Bone marrow (tissue), 2 donors: ENCODE measurements at places on chromosomes 2 and 18.

GRCh38 chr2:26666671-26667070 lies 25.5 kb upstream of the CIB4 start:
- DNase-seq: no peak

- peak; percentile 69 for DNase-seq
Measured at GRCh38 chr2:38075507-38076151, at the start of gene CYP1B1. CYP1B1 (minus strand) TSS chr2:38076151; CDS start chr2:38075388, 763 bp downstream.

DNA sequence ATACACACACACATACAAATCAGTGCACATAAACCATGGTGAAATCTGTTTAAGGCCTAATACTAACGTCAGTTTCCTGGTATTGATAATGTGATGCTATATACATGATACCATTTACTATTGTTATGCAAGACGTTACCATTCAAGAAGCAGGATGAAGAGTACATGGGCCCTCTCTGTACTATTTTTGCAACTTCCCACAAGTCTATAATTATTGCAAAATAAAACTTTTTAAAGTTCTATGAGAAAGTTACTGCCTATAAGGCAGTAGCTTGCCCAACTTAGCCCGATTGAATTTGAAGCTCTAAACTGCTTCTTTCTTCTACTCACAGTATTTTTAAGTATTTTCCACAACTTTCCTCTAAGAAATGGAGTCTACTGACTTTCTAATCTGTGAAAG lies 74.0 kb downstream of the BCL2 start:
- DNase-seq: no peak

DNA sequence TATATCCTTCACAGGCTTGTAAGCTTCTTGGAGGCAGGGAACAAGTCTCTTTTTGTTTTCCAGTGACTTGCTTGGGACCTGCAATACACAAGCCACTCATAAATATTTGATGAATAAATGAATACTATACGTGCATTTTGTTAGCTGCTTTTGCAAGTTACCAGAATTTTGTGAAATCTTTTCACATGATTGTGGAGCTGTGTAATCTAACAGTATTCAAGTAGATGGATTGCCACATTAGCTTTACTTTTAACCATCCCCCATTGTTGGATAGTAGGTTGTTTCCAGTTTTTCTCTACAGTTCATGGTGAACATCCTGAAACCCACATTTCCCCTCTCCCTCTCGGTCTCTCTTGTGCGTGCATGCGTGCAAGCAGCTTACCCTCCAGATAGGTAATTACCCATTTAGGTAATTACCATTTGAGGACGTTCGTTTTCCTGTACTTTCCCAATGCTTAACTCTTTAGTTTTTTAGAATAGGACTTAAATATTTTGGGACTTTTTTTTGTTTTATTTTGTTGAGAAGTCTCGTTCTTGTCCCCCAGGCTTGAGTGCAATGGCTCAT lies 12.5 kb downstream of the ZNF407 start:
- no peak for DNase-seq

GRCh38 chr2:182831101-182831500 lies 35.3 kb downstream of the FRZB start:
- no peak for DNase-seq

GRCh38 chr2:61538920-61539520 lies 864 bp upstream of the XPO1 start:
- no peak for DNase-seq

- no peak for DNase-seq
Measured at GRCh38 chr2:134011936-134012586, 241.8 kb upstream of the MGAT5 start.

GRCh38 chr18:58218117-58218516 lies 174.1 kb downstream of the NEDD4L start:
- DNase-seq: no peak

GRCh38 chr2:75552222-75552621 lies 8.5 kb downstream of the EVA1A start:
- no peak for DNase-seq

GRCh38 chr2:38613126-38613848 lies 10.6 kb upstream of the HNRNPLL start:
- DNase-seq: peak; percentile 8

DNA sequence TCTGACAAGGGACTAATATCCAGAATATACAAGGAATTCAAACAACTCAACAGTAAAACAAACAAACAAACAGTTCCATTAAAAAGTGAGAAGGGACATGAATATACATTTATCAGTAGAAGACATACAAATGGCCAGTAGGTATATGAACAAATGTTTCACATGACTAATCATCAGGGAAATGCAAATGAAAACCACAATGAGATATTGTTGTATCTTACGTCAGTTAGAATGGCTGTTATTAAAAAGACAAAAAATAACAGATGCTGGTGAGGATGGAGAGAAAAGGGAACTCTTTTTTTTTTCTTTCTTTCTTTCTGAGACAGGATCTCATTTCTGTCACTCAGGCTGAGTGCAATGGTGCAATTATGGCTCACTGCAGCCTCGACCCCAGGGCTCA lies 175.5 kb downstream of the CAMKMT start:
- no peak for DNase-seq

DNA sequence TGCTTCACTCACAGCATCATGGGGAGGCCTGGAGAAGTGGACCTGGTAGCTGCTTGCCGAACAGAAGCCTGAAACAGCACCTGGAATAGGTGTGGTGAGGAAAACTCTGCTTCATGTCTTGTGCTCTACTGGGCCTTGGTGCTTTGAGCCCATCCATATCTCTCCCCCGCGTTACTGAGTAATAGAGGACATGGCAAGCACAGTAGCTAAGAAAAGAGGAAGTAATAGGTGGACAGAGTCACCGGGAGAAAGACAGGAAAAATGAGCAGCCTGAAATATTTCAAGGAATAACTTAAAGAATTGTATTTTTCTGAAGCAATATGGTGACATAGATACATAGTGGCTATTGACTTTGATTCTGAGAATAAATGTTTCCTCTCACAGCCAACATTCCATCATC lies 14.0 kb upstream of the HNMT start:
- no peak for DNase-seq

- DNase-seq: peak; percentile 50
Measured at GRCh38 chr18:39453882-39454281, 1888.3 kb upstream of the CELF4 start.

DNA sequence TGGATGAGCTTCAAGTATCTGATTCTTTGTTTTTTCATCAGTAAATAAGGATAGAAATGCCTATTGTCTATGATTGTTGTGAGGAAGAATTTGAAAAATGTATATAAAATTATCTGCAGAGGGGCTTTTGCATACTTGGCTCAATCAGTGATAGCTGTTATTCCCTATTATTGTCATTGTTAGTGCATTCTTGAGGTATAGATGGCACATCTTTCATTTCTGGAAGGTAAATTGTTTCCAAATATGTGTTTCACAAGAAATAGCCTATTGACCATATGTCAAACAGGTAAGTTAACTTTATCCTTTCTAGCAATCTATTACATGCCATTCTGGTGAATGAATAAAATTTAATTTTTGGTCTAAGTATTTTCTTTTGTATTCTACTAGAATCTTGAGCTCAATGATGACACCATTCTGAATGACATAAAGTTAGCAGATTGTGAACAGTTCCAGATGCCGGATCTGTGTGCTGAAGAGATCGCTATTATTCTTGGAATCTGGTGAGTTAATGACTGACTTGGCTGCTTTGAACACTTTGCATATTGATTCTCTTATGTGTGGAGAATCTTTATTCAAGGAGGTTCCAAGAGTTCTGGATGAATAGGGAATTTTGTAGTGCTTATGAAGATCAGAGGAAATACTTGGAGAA lies 44.2 kb downstream of the TTC27 start:
- no peak for DNase-seq

DNA sequence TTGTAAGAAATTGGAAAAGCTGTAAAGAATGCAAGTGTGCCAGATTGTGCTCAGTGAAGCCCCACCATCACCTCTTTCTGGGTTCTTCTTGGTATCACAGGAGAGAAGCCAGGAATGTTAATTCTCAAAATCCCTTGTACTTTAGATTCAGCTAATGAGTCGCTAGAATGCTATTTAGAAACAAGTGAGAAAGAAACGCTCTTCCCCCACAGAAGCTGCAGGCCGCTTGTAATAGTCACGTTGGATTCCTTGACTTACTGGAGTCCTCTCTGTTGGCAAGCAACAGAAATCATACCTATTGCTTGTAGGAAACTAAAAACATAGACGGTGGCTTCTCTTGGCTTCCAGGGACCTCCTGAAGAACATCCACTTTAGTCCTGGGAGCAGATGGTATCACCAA lies 375.6 kb upstream of the LRATD1 start:
- no peak for DNase-seq

DNA sequence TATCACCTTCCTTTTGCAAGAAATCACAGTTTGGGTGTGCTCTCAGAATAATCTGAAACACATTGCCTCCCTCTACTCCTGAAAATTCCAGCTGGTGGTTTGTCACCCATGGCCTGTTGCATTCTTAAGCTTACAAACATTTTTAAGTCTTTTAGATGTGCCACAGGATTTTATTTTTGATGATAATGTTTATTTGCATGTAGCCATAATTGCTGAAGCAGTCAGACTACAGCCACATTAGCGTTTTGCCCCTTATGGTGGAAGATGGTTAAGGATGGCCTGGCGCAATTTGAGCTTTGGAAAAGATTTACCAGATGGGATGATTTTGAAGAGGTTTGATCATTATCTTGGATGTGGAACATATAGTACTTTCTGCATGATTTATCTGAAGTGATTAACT lies 439.5 kb downstream of the MEIS1 start:
- DNase-seq: no peak

DNA sequence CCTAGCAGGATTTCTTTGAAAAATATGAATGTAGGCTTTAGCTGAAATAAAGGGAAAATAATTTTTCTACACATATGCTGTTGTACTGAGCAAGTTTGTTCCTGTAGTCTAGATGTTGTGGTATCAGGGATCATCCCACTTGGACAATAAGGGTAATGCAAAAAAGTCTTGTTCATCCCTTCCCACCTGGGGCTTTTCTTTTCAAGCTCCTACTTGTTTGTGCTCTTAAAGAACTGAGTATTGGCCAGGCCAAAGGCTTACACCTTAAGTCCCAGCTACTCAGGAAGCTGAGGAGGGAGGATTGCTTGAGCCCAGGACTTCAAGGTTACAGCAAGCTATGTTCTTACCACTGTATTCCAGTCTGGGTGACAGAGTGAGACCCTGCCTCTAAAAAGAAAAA lies 35.5 kb downstream of the ZC3H6 start:
- no peak for DNase-seq

- no peak for DNase-seq
Measured at GRCh38 chr2:223203971-223204929, 152.3 kb downstream of the KCNE4 start.

- DNase-seq: no peak
Measured at GRCh38 chr2:15851076-15851693, 89.2 kb upstream of the MYCN start.

DNA sequence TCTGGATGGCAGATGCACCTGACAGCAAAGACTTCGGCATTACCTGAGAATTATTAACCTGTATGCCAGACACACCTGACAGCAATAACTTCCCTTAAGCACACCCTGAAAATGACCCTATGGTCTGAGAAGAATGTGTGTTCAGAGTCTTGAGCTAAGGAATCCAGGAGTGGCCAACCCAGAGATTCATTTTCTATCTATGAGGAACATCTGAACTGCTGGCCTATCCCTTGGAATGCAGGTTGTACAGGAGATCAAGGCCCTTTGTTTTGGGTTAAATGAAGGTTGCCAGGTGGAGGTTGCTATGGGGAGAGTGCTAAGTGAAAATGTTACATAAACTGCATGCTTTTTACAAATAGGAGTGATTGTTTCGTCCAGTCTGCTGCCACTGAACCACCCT lies 200.9 kb upstream of the MEIS1 start:
- DNase-seq: no peak

DNA sequence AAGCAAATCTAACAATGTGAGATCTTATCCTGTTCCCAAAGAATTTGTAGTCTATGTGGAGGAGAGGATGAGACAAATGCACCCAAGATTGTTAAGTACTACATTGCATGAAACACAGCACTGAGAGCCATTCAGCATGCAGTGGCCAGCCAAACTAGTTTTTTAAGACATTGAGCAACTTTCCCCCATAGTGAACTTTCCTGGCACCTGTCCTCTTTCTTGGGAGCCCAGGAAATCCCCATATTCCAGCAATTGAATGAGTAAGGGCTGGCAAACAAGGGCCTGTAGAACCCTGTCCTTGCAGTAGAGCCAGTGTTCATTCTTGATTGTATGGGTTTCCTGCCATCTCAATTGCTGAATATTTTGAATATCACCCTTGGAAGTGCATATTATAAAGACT lies 58.8 kb upstream of the FIGN start:
- DNase-seq: no peak

DNA sequence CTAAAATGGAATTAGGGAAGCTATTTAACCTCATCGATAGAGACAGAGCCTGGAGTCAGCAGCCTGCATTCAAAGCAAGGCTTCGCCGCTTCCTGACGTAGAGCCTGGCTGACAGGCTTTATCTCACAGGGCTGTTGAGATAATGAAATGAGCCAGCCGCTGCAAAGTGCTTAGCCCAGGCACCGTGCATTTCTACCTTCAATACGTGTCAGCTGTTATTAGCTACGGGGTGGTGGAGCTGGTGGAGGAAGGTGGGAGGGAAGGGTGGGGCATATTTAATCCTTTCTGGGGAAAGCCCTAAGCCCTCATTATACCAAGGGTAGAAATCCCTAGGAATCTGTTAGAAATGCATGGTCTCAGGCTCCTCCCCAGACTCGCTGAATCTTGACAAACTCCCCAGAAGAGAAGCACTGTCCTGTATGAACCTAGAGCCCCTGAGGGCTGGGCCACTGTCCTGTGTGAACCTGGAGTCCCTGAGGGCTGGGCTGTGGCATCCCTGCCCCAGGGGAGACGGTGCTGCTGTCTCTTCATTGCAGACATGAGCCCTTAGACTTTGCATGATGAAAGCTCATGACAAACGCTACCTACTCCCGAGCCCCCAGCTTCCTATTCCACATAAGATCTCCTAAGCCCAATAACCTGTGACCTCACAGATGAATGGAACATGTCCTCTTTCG lies 72.4 kb downstream of the ALPK2 start:
- no peak for DNase-seq

DNA sequence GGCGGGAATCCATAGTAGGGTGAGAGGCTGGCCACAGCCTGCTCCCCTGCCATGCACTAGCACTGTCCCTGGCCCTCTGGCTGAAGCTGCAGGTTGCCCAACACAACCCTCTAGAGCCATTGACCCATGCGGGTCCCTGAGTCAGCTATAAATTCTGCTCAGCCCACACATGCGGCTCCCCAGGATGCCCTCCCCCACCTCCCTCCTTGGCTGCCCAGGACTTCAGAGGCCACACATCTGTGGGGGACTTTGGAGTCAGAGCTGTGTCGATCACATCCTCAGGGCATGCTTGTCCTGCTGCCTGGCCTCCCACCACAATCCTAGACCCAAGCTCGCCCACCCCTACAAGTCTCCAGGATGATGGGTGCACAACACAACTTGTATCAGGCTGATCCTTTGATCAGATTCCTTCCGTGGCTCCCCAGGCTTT lies 97.0 kb downstream of the TFCP2L1 start:
- DNase-seq: no peak

DNA sequence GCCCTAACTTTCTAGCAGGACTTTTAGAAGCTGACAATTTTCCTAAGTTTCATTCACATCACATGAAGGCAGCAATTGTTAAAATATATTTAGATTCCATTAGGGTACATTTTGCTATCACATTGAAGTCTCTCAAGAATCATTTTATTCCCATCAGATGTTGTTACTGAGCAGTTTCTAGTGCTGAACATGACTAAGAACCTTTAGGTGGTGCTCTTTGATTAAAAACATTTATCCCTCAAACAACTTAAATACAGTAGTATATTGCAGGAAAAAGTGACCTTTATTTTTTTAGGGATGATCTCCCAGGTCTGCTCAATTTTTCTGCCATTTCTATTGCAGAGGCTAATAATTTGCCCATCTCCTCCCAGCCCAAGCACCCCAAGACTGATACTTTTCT lies 22.9 kb upstream of the NARS1 start:
- no peak for DNase-seq

- DNase-seq: no peak
Measured at GRCh38 chr18:55489034-55489986, 98.7 kb downstream of the TCF4 start.
